Activated CD4-positive, alpha-beta memory T cell treated with anti-CD3 and anti-CD28 coated beads, Interleukin-2, amount 10 ng/mL, durations not matched to agents 7 days and 5 days (primary cell): ENCODE measurements at places on chromosomes 13 and 19. TPM values are rescaled to one million over a fixed set of nuclear protein-coding genes. Genes with fewer than 3 reads are reported as not detected.

NPAS1 gene
- 0.48 TPM for total RNA-seq

SLC1A6 gene
- total RNA-seq = not detected

DNA sequence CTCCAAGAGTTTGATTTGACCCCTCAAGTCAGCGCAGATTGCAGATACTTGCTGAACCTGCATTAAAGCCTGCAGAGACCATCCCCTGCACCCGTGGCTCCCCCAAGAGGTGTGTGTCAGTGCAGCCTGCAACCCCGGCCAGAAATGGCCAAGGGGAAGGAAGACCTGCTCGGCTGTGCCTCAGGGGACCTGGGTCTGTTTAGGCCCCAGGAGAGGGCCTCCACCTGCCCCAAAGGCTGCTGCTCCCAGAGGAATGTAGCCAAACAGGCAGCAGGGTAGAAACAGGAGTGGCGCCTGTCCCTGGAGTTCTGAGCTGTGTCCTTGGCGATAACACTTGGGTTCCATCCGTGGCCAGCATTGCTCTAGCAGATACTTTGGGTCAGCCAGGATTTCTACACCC lies 8.0 kb downstream of the POP4 start:
- no peak for DNase-seq
- no peak overlapping the region for H3K4me3 ChIP-seq
- H3K27me3 ChIP-seq = no peaks in the 10 kb centered on the region
- H3K27ac ChIP-seq = no peak overlapping the region

GRCh38 chr19:53903055-53903680 lies 5.9 kb upstream of the CACNG7 start:
- H3K27me3 ChIP-seq = peaks cover 39% of the 10 kb centered on the region
- H3K36me3 ChIP-seq = no peaks in the 10 kb centered on the region
- H3K27ac ChIP-seq = no peak overlapping the region
- H3K4me1 ChIP-seq = peaks cover 36% of the 10 kb centered on the region
- no peak overlapping the region for H3K4me3 ChIP-seq
- DNase-seq = peak; percentile 43

GRCh38 chr13:30702006-30702405 lies 33.3 kb upstream of the ALOX5AP start:
- peaks cover 16% of the 10 kb centered on the region for H3K4me1 ChIP-seq
- H3K36me3 ChIP-seq = no peaks in the 10 kb centered on the region
- H3K27me3 ChIP-seq = peaks cover 37% of the 10 kb centered on the region

DNA sequence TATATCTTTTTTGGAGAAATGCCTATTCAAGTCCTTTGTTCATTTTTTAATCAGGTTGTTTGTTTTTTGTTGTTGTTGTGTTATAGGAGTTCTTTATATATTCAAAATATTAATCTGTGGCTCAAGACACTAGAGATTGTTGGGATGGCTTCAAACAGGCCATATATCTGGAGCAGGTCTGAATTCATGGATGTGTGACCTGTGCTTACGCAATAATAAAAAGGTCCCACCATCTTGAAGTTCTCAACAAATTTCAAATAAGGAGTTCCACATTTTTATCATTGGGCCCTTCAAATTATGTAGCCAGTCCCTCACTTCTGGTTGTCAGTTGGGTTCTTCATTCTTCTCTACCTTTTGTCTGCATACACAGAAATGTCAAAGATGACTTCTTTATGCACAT lies 17.7 kb upstream of the NUDT15 start:
- H3K4me1 ChIP-seq = no peaks in the 10 kb centered on the region
- H3K27ac ChIP-seq = no peak overlapping the region
- no peaks in the 10 kb centered on the region for H3K27me3 ChIP-seq
- H3K36me3 ChIP-seq = peaks cover 11% of the 10 kb centered on the region
- H3K4me3 ChIP-seq = no peak overlapping the region
- DNase-seq = no peak

DNA sequence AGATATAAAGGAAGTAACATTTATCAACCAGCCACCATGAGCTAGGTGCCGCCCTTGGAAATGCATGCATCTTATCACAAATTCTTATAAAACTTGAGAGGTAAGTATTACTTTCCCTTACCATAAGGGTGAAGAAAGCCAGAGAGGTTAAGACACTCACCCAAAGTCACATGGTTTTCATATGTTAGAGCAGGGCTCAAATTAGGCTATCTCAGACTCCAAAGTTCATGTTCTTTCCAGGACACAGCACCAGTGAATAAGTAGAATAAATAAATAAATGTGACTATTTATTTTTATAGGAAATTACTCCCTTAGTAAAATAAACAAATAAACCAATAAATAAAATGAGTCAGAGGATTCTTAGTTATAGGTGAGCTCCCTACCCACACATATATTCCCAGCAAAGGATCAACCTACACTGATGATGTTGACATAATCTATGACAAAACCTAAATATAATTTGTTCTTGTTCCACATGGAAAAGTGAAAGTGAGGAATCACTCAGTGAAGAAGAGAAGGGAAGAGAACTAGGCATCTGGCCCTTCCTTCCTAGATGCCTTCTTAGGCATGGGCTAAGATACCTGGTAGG lies 27.2 kb downstream of the SPRY2 start:
- no peak overlapping the region for H3K27ac ChIP-seq
- H3K4me1 ChIP-seq = no peaks in the 10 kb centered on the region
- no peak for DNase-seq
- H3K27me3 ChIP-seq = no peaks in the 10 kb centered on the region
- no peak overlapping the region for H3K4me3 ChIP-seq

GRCh38 chr13:94233401-94233800 lies 246.1 kb downstream of the DCT start:
- H3K4me1 ChIP-seq = peaks cover 8% of the 10 kb centered on the region
- H3K27ac ChIP-seq = no peak overlapping the region
- DNase-seq = no peak
- H3K27me3 ChIP-seq = no peaks in the 10 kb centered on the region

DNA sequence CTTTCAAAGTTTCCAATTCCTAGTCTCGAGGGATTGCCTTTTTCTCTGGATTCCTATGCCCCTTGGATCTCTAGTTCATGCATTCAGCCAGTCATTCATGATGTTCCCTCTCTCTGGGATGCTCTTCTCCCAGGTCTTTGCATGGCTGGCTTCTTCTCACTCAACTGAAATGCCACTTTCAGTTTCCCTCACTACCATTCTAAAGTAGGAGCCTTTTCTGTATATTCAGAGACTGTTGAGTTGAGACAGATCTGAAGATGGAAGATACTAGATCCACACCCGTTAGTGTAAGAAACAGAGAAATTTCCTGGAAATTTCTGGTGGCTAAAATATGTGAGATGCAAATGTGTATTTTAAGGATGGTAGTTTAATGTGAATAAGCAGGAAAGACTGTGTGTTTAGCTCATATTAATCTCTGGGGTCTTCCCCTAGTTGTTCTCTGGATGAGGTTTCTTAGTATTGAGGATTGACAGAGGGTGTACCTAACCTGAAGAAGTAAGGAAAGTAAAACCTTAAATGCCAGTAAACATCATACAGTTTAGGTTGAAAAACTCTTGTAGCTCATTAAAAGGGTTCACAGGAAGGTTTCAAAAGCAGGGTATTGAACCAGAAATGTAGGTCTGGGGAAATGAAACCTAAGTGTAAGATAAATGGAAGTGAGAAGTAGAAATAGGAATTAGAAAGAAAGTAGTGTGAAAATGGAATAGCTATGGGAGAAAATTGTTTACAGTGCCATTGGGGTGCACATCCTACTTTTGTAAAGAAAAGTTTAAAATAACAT lies 331.3 kb downstream of the NDFIP2 start:
- no peak overlapping the region for H3K27ac ChIP-seq
- DNase-seq = no peak
- no peaks in the 10 kb centered on the region for H3K36me3 ChIP-seq
- H3K4me3 ChIP-seq = no peak overlapping the region

- H3K36me3 ChIP-seq = no peaks in the 10 kb centered on the region
- peaks cover 14% of the 10 kb centered on the region for H3K4me1 ChIP-seq
- no peak overlapping the region for H3K4me3 ChIP-seq
- no peak overlapping the region for H3K27ac ChIP-seq
- H3K27me3 ChIP-seq = peaks cover 34% of the 10 kb centered on the region
Observed at GRCh38 chr13:112207129-112207528, 140.2 kb downstream of the SOX1 start.

- H3K27ac ChIP-seq = no peak overlapping the region
- H3K4me1 ChIP-seq = peaks cover 21% of the 10 kb centered on the region
- H3K36me3 ChIP-seq = peaks cover 3% of the 10 kb centered on the region
Observed at GRCh38 chr13:39888865-39889810, 233.7 kb downstream of the COG6 start.

GRCh38 chr19:8052464-8052859 lies at the start of gene CCL25:
TSS of gene CCL25 (plus strand) at chr19:8052760. CDS start at chr19:8053050, 290 bp downstream.
- no peak within 1 kb of the TSS for H3K27ac ChIP-seq
- H3K36me3 ChIP-seq = no peaks in the 10 kb centered on the region
- H3K4me3 ChIP-seq = no peak within 1 kb of the TSS
- H3K4me1 ChIP-seq = peaks cover 12% of the 10 kb centered on the region
- peaks cover 6% of the 10 kb centered on the region for H3K27me3 ChIP-seq

DNA sequence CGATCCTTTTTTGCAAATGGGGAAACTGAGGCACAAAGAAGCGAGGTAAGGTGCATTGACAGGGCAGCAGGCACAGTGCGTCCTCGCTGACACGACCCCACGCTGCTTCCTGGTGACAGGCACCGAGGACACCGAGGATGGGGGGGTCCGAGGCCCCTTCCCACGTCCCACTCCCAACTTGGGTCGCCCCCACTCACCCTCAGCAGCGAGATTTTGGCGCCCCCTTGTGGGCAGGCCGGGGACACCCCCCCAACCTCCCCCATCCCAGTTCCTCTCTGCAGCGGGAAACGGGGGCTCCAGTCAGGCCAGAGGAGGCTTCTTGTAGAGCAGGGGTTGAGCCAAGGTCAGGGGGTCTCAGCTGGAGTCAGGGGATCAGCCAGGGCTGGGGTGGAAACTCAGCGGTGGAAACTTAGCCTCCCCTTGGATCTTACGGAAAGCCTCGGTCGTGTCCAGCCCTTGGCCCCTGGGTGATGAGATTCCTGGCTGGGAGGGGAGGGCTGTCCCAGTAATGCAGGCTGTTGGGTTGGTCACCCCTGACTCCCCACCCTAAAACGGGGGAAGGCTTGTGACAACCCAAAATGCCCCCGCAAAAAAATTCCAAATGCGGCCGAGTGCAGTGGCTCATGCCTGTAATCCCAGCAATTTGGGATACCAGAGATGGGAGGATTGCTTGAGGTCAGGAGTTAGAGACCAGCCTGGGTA lies 8.2 kb downstream of the SMIM24 start:
- H3K36me3 ChIP-seq = no peaks in the 10 kb centered on the region
- DNase-seq = peak; percentile 36
- H3K27ac ChIP-seq = no peak overlapping the region
- H3K4me1 ChIP-seq = no peaks in the 10 kb centered on the region
- H3K27me3 ChIP-seq = no peaks in the 10 kb centered on the region

GRCh38 chr13:74278901-74279300 lies 144.7 kb upstream of the KLF12 start:
- H3K4me1 ChIP-seq = no peaks in the 10 kb centered on the region
- no peak for DNase-seq
- H3K27me3 ChIP-seq = peaks cover 6% of the 10 kb centered on the region
- no peaks in the 10 kb centered on the region for H3K36me3 ChIP-seq
- no peak overlapping the region for H3K4me3 ChIP-seq

DNA sequence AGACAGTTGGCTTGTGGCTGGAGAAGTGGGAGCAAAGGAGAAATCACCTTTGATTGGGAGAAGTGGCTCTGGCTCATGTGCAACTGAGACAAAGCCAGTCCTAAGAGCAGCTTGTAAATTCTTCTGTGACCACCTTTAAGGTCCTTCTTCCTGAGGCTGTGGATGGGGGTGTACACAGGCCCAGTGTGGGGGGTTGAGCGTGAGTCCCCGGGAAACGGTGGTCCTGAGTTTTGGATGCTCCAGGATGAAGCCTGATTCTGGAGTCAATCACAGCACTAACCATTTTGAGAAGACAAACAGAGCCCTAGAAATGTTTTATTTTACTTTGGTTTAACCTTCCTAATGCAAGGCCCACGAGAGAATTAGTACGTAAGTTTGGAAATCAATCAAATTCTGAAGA lies 3.9 kb upstream of the CEBPA start:
- no peak for DNase-seq
- H3K27ac ChIP-seq = no peak overlapping the region
- no peak overlapping the region for H3K4me3 ChIP-seq
- H3K4me1 ChIP-seq = no peaks in the 10 kb centered on the region
- no peaks in the 10 kb centered on the region for H3K36me3 ChIP-seq
